ENCODE measurements at places on chromosomes 1 and 21. TPM values are rescaled to one million over a fixed set of nuclear protein-coding genes. Genes with fewer than 3 reads are reported as not detected.

TENT5C gene
- 16.2 TPM for polyA plus RNA-seq

TMEM53 gene
- 5.5 TPM for polyA plus RNA-seq

CLIC6 gene
- 0.09 TPM for polyA plus RNA-seq

PPIE gene
- polyA plus RNA-seq, result 123 TPM

- DNase-seq, result no peak
Observed at GRCh38 chr1:46171871-46172270, 3.0 kb upstream of the TSPAN1 start.

GRCh38 chr1:183138301-183138700, 47.8 kb upstream of the LAMC2 start:
- DNase-seq, result no peak

GRCh38 chr1:25676488-25676887, 59.9 kb downstream of the MAN1C1 start:
- no peak for DNase-seq

DNA sequence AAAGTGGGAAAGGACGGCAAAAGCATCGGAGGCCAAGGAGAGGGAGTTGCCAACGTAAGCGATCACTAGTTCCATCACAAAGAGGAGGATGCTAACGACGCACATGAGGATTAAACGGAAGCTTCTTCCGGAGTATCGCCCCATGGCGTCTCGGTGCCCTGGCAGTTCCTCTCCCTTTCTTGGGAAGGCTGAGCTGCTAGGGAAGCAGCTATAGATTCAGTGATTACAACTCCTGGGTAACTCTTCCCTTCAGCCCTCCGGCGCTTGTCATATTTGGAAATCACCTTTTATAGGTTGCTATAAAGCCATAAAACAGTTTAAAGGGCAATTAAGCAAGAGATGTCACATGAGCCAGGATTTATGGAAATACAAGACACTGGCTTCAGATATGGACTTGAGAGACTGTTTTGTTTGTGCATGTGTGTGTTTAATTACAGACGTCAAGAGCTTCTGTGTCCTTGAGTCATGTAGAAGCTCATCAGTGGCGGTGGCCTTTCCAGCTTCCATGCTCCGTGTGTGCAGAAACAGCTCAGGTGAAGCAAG, 30.6 kb upstream of the SLC30A10 start:
- DNase-seq, result no peak

- no peak for DNase-seq
Observed at GRCh38 chr1:222243902-222244301, 304.0 kb downstream of the HHIPL2 start.

GRCh38 chr1:107293901-107294613, 153.2 kb downstream of the NTNG1 start:
- DNase-seq, result no peak

- no peak for DNase-seq
Observed at GRCh38 chr1:238592621-238593020, 701.9 kb upstream of the ZP4 start.

GRCh38 chr1:247293047-247293446, 37.2 kb downstream of the VN1R5 start:
- no peak for DNase-seq

GRCh38 chr21:29368906-29369305, 70.2 kb downstream of the BACH1 start:
- no peak for DNase-seq

Measured in naive thymus-derived CD8-positive, alpha-beta T cell (primary cell).